ENCODE measurements at places on chromosomes 1 and 21.

- peak; percentile 17 for DNase-seq
Observed at GRCh38 chr1:184387476-184388318, 868 bp downstream of the C1orf21 start.

- DNase-seq, result no peak
Observed at GRCh38 chr21:19590044-19590443, 1186.5 kb upstream of the TMPRSS15 start.

DNA sequence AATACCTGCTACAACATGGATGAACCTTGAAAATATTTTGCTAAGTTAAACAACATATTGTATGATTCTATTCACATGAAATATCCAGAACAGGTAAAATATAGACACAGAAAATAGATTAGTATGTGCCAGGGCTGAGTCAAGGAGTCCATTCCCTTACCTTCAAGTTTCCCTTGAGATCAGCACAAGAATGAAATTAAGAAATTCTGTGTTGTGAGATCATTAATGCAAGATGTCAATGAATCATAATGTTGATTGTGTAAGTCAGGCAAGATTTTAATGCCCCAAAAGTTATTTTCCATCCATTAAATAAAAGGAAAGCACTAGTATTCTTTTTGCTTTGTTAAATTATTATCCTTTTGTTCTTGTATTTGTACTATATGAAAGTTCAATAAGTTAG is 139.4 kb downstream of the MRPL39 start:
- no peak for DNase-seq

DNA sequence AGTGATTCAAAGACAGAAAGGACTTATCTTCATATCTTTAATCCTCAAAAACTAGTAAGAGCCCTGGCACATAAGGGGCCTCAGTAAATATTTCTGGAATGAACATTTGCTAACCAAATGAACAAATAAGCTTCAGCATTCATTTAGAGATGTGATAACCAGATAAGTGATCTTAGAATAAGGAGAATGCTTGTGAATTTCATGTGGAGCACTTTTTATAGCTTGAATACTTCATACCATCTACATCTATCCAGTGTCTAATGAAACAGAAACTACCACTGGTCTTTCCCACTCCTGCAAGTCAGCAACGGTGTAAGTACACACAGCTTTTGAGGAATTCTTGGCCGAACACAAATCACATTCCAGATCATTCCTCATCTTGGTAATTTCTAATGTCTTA is 38.5 kb downstream of the EDEM3 start:
- no peak for DNase-seq

DNA sequence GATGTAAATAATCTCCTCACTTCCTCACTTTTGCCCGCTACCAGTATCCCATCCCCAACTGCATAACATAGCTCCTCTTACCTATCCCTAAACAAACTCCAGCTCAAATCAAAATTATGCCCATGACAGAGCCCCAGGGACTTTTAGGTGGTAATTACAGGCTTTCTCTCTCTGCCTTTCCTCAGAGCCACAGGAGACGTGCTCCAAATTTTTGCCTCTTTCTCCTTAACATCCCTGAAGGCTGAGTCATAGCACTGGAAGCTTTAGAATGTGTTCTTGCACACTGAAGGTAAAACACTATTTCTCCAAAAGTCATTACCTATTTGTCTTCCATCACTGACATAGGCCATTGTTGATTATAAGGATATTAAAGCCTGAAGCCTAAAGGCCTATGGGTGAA is 263.5 kb upstream of the PLD5 start:
- no peak for DNase-seq

GRCh38 chr1:108585313-108585712 is 25.4 kb downstream of the EEIG2 start:
- no peak for DNase-seq

DNA sequence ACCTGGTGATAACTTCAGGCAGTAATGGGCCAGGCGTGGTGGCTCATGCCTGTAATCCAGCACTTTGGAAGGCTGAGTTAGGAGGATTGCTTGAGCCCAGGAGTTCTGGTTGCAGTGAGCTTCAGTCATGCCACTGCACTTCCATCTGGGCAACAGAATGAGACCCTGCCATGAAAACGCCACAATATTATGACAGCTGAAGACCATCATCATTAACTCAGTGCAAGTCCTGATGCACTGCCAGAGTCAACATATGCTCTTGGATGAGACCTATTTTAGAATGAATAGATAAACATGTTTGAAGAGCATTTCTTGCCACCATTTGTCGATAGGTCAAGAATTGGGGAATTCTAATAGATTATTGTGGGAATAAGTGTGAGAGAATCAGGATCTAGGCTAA is 26.4 kb downstream of the HENMT1 start:
- DNase-seq, result no peak

DNA sequence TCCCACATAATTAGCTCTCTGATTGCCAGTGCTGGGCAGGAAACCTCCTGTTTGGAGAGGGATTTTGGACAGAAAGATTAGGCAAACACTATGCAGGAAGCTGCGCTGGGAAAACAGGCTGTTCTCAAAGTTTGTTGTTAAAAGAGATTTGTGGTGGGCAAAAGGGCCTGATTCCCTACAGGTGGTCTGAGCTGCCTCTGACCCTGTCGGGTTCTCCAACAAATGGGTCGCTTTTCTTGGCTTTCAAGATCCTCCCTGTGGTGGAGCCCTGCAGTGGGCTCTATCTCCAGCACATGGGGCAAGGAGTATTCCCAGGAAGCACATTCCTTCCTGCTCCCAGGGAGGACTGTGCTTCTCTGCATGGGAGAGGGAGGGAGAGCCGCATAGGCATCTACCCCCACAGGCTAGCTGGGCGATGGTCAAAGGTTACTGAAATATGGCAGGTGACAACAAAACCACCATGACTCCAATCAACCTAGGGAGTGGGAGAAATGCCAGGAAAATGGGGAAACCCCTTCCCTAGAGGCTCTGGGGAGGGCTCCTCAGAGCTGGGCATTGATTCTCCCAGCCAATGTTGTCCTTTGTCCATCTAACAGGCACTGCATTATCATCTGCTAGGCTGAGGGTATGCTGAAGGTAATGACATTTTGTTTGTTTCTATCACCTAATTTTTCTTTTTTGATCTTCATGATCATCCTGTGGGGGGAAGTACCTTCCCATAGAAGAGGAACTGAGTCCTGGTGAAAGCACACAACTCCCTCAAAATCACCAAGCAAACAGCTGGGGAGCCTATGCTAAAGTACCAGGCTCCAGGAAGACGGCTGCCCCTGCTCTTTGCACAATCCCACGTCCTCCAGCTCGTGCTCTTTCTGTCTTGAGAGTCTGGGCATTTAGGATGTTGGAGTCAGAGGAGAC is 85.3 kb downstream of the PLXNA2 start:
- DNase-seq, result no peak

DNA sequence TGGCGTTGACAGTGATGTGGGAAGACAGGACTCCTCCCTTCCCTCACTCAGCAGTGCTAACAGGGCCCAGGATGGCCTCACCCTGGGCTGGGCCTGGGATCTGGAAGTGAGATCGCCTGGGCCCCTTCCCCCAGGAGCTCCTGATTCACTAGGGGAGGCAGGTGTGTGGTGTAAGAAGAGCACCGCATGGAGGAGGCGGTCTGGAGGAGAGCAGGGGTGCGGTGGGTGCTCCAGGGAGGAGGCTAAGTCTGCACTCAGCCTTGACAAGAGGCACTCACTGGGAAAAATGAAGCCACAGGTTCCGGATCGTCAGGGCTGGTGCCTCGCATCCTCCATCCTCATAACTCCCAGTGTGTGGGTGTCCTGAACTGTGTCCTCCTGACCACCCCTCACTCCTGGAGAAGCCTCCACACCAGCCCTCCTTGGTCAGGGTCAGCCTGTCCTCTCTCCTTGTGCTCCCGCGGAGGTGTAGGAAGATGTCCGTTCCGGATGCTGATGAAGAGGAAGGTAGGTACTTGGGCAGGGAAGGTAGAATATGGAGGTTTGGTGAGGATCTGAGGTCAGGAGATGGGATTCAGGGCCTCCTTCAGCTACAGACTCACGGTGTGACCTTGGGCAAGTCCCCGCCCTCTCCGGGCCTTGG is 142.1 kb upstream of the WNT4 start:
- DNase-seq, result no peak

DNA sequence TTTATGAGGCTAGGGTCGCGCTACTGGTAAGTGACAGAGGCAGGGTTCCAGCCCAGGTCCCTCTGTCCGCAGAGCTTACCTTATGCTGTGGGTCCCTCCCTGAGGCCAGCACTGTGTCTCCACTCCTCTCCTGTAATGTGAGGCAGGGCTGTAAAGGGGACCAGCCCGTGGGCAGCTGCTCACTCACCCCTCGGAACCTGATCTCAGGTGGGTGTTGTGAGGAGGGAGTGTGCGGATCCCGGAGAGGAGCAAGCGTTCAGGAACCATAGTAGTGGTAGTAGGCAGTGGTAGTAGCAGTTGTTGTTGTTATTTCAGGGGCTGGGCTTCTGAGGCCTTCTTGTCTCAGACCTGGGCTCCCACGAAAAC is 1.7 kb downstream of the ZC3H12A start:
- DNase-seq, result no peak

DNA sequence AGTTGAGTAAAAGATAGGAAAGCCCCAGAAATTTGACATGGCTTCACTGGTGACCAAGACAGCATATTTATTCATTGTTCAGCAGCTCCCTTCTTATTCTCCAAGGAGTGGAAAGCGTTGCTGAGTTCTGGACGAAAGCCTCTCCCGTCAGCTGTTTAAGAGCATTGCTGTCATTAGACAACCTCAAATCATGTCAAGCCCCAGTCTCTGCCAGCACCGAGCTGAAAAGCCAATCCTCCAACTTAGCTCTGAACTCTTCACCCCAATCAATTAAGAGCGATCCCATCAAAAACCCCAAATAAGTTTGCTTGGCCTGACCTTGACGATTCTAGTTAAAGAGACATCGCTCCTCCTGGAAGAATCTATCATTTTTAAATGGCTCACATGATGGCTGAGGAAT is 110.8 kb downstream of the PLPP3 start:
- no peak for DNase-seq

GRCh38 chr1:235757587-235758096 is 108.1 kb upstream of the GNG4 start:
- DNase-seq, result no peak

DNA sequence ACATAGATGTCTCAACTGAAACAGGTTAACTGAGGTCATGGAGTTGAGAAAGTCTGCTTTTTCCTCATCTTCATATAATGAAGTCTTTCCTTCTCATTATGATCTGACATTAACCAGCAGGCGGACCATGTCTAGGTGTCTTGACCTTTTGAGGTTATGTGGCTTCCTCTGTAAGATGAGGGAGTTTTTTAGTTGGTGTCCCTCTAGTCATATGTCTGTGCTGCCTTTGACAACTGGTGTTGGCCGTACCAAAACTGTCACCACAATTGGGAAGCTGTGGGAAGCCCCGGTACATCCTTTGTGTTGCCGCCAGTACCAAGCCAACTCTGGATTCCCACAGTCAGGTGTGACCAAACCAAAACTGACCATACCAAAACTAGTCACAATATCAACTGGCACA is 105.1 kb downstream of the PBX1 start:
- DNase-seq, result no peak

GRCh38 chr1:214338212-214338611 is 57.3 kb downstream of the SMYD2 start:
- no peak for DNase-seq

- no peak for DNase-seq
Observed at GRCh38 chr1:211715971-211716370, 40.5 kb upstream of the NEK2 start.

DNA sequence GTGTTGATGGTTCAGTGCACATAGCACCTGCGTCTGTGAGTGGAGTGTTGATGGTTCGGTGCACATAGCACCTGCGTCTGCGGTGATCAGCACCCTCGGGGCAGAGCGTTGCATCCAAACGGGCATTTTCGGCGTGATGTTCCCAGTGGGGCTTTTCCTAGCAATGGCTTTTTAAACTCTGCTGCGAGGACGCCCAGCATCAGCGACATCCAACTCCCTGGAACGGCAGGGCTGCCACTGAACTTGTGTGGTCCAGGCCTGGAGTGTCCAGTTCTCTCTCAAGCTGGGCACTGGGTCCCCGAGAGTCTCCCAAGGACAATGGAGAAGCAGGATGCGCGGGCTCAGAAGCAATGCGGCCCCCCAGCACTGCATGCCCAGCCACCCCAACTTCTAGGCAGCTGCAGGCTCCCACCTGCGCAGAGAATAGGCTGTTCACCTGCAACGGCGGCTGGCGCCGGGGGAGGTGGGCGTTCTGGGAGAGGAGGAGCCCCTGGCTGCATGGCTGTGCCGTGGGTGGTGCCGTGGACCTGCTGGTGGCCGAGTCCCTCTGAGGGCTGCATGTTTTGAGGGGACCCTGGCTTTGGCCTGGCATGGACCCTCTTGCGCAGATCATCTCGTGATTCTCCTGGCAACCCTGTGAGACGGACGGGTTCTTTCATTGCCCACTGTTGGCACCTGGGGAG is 10.1 kb upstream of the C1orf174 start:
- no peak for DNase-seq

GRCh38 chr1:199113265-199113869 is 474.5 kb downstream of the PTPRC start:
- peak; percentile 49 for DNase-seq
